ENCODE measurements at places on chromosomes 1 and 21.

GRCh38 chr1:243390162-243390791 is 134.4 kb downstream of the SDCCAG8 start:
- DNase-seq = peak; percentile 64

GRCh38 chr1:207049974-207050391 is 1.0 kb downstream of the YOD1 start:
- DNase-seq = peak; percentile 33

DNA sequence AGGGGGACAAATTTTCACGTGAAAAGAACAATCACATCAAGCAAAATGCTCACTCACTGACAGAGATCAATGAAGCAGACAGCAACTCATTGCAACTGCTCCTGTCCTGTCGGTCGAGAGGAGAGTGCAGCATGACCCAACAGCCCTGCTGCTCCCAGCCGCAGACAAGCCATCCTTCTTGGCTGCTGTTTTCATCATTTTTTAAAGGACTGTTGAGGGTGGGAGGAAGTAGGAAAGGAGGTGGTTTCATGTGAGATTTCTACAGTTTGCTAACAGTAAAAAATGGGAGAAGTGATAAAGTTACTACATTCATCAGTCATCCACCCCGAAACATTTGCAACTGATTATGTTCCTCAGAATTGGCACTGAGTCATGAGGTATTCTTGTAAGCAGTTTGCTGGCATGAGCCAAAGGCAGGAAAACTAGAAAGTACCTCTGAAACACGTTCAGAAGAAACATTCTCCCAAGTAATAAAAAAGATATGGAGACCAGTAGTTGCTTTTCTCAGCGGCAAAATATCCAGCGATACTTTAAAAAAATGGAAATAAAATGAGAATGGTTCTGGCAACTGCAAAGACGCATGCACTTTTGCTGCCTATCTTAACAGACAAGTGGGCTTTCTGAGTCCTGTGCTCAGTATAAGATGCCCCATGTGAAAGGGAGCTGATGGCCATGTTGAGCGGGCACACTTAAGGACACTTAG is 72.0 kb upstream of the CLDN14 start:
- no peak for DNase-seq

GRCh38 chr1:155652951-155653350 is 35.6 kb downstream of the YY1AP1 start:
- DNase-seq = no peak

- DNase-seq = no peak
These were observed 11.1 kb downstream of the ECE1 start for GRCh38 chr1:21278860-21279845.

- no peak for DNase-seq
These were observed 6.0 kb upstream of the STMN1 start for GRCh38 chr1:25912076-25912831.

- DNase-seq = no peak
These were observed 21.3 kb downstream of the OVAAL start for GRCh38 chr1:180579961-180580611.
